ENCODE measurements at places on chromosomes 4 and X.
A peak's percentile ranks its signal among the peaks of the same experiment; 100 is the strongest.

DNA sequence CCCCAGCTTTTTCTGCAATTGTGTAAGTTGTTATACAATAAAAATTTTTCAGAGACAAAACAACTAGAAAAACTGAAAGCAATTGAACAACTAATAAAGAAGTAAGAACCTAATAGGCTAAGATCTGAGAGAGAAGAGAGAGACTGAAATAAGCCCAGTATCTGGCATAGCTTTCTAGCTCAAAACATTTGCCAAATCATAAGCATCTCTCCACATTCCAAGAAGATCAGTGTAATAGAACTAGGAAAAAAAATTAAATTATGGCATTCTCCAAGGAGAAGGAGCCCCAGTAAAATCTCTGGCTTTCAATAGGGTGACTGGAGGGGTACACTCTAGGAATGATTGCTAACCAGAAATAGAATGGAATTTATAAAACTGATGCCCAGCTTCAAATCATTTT, 19.0 kb upstream of the PPP3CA start:
- no peak for DNase-seq

GRCh38 chr4:81663368-81663767, 191.7 kb upstream of the RASGEF1B start:
- no peak for DNase-seq

DNA sequence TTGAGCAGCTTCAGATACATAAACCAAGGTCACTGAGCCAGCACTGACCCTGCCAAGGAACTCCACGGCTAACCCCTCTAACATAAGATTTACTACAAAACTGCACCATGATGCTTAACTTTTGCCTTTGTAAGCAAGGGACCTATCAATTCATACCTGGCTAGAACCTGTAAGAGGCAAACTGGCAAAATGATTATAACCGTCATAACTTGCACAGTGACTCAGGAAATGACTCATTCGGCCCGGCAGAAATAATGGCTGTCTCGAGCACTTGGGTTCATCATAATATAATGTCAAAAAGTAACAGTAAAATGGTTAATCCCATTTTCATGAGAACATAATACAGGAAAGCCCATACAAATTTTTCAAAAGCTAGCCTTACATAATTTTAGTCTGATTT, 17.2 kb downstream of the RASGEF1B start:
- no peak for DNase-seq

DNA sequence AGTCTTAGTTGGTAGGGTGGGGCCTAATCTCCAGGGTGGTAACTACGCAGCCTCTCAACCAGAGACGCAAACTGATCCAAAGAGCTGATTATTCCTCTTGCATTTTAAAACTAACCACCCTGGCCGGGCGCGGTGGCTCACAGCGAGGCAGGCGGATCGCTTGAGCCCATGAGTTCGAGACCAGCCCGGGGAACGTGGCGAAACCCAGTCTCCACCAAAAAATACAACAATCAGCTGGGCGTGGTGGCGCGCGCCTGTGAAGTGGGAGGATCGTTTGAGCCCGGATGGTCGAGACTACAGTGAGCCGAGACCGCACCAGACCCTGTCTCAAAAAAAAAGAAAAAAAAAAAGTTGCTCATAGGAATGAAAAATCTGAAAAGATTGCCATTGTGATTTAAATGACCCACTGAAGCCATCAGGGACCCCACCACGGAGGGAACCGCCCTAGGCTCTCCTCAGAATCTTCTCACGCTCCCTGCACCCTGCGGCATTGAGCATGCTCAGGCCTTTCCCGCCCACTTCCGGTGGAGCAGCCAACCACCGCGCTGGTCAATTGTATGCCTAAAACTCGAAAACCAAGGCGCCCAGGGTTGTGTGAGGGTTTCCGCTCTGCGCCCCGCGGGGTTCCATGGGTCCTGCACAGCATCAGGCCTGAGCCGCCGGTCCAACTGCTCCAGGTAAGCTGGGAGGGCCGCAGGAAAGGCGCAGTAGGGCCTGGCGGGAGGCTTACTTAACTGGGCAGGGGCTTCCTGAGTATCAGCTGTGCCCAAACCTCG, at the start of gene TRIM60:
TSS of gene TRIM60 (plus strand) at position 564 of the 776 bp plus-strand sequence. CDS start 8,074 bp downstream, outside the sequence.
- DNase-seq = no peak

DNA sequence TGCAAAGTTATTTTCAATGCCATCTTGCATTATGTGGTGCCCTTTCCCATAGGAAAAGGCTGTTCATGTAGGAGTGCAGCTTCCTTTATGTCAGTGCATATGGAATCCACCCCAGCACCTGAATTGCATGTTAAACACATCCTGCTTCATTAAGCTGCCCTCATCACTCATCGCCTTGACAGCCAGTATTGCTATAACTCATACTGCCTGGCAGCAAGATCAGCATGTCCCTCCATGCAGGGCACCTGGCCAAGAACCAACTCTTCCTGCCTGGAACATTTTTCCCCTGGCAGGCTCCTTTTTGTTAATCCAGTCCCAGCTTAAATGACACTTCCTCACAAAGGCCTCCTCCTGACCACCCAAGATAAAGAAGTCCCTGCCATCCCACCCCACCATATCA, 23.5 kb upstream of the CA5B start:
- no peak for DNase-seq

DNA sequence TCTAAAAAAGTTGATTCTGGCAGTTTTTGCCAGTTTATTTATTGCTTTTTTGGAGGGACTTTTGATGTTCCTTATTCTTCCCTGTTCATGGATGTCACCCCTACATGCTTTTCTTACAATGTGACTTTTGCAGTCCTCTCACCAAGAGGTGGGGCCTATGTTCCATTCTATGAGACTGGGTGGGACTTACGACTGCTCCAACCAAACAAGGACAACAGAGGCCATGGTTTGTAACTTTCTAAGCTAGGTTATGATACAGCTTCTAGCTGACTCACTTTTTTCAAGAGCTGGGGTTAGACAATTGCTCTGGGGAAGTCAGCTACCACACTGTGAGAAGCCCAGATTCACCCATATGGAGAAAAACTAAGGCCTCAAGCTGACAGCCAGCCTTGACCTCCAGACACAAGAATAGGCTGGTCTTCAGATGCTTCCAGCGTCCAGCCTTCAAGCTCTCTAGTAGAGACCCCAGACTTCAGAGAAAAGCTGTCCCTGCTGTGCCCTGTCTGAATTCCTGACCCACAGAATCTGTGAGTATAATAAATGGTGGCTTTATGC, 39.5 kb downstream of the ENOPH1 start:
- no peak for DNase-seq

DNA sequence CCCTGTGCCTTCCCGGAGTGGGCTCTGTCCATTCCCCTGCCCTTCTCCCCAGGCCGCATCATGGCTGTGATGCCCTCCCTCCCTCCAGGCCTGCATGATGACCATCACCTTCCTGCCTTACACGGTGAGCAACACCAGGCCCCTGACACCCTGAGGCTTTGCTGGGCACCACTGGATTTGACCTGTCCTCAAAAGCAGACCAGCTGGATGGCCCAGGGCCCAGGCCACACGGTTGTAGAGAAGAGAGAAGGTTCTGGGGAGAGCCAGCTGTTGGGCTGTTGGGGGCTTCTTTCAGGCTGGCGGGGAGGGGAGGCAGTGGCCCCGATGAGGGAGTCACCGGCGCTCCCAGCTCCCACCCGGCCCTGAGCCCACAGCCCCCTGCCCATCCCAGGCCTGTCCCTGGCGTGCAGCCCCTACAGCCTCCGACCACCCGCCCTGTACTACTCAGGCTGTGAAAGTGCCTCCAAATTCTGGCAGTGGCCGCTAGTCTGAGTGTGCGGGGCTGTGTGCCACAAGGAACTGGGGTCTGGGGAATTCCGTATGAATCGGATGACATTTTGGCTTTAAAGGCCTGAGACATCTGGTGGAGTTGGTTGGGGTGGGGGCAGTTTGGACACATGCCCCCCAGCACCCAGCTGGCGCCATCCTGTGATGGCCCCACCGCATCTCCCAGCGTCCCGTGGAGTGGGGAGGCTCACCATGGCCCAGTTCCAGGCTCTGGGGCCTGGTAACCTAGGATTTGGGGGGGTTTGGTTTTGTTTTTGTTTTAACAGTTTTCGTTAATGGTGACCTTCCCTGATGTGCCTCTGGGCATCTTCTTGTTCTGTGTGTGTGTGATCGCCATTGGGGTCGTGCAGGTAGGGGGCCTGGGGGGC, 19.6 kb downstream of the TMEM175 start:
- no peak for DNase-seq

DNA sequence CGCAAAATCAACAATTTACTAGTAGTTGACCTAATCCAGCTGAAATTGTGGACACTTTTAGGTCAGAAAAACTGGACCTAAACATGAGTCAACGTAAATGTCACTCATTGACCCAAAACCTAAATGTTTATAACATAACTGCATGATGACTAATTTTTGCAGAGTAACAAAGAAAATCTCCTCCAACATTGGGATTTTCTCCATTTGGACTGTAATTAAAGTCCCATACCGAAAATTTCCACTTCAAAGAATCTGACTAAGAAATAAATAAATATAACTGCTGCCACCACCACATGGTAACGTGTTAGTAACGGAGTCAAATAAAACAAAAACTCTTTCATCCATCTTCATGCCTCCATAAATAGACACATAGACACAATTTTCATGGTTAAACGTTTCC, 1.9 kb downstream of the ADGRA3 start:
- DNase-seq = peak; percentile 48

DNA sequence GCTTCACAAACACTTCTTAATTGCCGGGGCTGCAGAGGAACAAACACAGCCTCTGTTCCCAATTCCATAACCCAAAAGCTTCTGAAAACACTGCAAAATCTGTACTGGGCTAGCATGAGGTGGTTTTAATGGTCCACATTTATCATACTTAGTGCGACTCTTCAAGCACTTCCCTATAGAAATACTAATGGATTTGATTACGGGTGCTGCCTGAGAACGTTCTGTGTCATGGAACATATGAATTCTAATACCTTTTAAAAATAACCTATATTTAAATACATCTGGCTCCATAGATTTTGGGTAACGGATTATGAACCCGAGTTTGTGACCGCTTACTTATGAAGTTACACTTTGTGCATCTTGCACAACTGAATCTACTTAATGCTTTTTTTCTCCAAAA, 35.4 kb upstream of the STS start:
- no peak for DNase-seq

DNA sequence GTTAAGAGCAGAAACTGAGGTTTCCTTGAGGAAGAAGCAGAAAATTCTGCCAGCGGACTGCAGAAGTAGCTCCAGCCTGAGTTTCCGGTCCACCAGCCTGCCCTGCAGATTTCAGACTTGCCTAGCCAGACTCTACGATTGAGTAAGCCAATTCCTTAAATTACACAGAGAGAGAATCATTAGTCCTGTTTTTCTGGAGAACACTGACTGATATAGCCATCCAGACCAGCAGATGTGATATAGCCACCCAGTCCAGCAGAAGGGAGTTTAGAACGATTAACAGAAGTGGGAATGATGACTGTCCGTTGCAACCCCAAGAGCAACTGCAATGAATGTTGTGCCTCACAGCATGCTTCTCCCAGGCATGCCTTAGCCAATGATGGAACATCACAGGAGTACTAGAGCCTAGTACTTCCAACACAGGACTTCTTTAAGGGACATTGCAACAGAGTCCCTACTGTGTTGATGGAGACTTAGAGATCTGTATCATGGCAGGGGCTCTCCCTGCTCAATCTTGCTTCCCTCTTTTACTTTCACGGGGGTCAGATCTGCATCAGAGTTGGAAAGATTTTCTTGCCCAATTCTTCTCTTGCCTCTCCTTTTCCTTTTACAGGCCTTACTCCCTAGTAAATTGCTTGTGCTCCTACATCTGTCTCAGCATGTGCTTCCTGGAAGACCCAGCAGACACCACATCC, 264.6 kb upstream of the CLNK start:
- DNase-seq = no peak

GRCh38 chr4:88001871-88002270, 5.6 kb upstream of the PKD2 start:
- DNase-seq = no peak

- no peak for DNase-seq
Observed at GRCh38 chrX:133151336-133151735, 54.4 kb upstream of the USP26 start.

DNA sequence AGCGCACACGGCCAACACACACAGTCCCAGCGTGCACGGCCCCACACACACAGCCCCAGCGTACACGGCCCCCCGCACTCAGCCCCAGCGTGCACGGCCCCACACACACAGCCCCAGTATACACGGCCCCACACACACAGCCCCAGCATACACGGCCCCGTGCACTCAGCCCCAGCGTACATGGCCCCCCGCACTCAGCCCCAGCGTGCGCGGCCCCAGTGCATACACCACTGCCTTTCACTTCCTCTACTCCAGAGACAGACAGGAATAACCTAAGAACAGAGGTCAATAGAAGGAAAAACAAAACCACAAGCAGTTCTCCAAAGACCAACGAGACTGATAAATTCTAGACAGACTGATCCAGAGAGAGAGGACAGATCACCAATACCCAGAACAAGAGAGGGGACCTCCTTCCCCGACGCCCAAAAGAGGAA, 17.1 kb downstream of the GAK start:
- DNase-seq = no peak

- peak; percentile 14 for DNase-seq
Observed at GRCh38 chr4:139524062-139524631, 31.9 kb downstream of the SETD7 start.

Measured in hepatic stellate cell (primary cell).